Glutamatergic neuron (in vitro differentiated cells): ENCODE measurements at places on chromosomes 4 and X. TPM values are rescaled to one million over a fixed set of nuclear protein-coding genes. Genes with fewer than 3 reads are reported as not detected.

MAGEA12 gene
- 1.1 TPM for total RNA-seq

IL15 gene
- total RNA-seq: not detected

SPANXN3 gene
- not detected for total RNA-seq

RS1 gene
- not detected for total RNA-seq

COQ2 gene
- total RNA-seq: 5.3 TPM

TNMD gene
- not detected for total RNA-seq

TMEM154 gene
- 0.22 TPM for total RNA-seq

NPY1R gene
- total RNA-seq: 0.54 TPM

GPR143 gene
- total RNA-seq: not detected

ZAR1 gene
- total RNA-seq: 0.49 TPM

MXRA5 gene
- total RNA-seq: 0.25 TPM

HTR2C gene
- not detected for total RNA-seq

INTS6L gene
- total RNA-seq: 15.2 TPM

OTUD6A gene
- total RNA-seq: not detected

NDUFA1 gene
- total RNA-seq: 61.6 TPM

LNX1 gene
- 0.10 TPM for total RNA-seq

KIF4A gene
- 4.6 TPM for total RNA-seq

ODAM gene
- total RNA-seq: not detected

GATA1 gene
- total RNA-seq: not detected

CXorf65 gene
- total RNA-seq: not detected

SULT1E1 gene
- not detected for total RNA-seq

PCSK1N gene
- total RNA-seq: 127 TPM

BST1 gene
- total RNA-seq: not detected

ALB gene
- not detected for total RNA-seq

ESX1 gene
- not detected for total RNA-seq

GAGE13 gene
- not detected for total RNA-seq

GRID2 gene
- total RNA-seq: 2.1 TPM

ADH4 gene
- total RNA-seq: not detected

JAKMIP1 gene
- 2.4 TPM for total RNA-seq
